ENCODE measurements at places on chromosomes 12 and 14.

- DNase-seq, result no peak
Observed at GRCh38 chr12:111143271-111143670, 222.9 kb upstream of the MYL2 start.

- DNase-seq, result no peak
Observed at GRCh38 chr12:1769809-1770494, 50.4 kb upstream of the LRTM2 start.

- no peak for DNase-seq
Observed at GRCh38 chr14:51576117-51576430, 75.6 kb upstream of the FRMD6 start.

DNA sequence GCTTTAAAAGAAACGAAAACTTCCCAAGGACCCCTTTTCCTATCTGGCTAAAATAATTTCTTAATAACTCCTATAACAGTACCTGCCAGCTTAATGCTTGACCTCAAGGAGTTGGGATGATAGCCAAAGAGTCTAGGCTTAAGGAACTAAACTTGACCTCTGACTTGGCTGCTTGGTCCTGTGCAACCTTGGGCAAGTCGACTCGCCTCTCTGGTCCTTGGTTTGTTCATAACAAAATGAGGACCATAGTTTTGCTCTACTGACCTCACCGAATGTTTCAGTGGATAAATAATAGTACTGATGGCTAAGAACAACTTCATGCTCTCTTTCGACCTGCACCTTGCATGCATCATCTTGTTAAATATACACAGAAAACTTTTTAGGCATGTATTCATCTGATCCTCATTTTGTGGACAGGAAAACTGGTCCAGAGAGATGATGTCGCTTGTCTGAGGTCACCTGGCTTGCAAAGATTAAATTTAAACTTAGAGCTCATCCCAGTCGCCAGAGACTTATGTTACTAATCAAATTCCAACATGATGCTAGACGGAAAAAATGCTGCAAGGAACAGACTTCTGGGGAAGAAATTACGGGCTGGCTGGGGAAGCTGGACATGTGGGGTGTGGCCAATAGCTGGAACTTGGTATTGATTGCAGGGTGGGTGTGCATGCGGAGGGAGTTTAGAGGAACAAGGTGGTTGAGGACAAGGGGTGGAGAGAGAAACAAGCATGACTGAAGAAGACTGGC lies 38.0 kb upstream of the WSCD2 start:
- no peak for DNase-seq

- no peak for DNase-seq
Observed at GRCh38 chr12:61367281-61367785, 892.9 kb upstream of the USP15 start.

All from GM12865 (cell line).